ENCODE measurements at places on chromosomes 4 and X.

GRCh38 chrX:154352466-154352865 is 22.0 kb downstream of the FLNA start:
- no peak for DNase-seq

DNA sequence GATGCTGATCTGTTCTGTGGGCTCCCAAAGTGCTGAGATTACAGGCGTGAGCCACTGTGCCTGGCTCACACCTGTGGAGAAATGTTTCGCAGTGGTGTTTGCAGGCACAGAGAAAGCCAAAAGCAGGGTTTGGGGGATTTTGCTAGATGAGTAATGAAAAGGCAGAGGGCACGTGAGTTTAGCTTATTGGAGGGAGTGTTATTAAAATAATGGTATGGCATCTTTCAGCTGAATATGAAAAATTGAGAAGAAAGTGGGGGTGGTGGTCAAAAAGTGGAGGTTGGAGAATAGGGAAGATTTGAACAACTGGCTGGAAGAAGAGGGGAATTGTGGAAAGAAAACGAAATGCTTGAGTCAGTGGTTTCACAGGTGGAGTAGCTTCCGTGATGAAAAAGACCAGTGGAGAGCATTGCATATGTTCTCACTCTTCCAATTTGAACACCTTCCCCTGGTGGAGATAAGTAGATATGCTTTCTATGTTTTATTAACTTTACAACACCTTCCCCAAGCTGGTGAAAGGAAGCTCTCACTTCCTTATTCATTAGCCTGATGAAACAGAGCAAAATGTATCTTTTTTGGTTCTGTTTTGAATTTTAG is 1.1 kb upstream of the CHST7 start:
- peak; percentile 61 for DNase-seq

DNA sequence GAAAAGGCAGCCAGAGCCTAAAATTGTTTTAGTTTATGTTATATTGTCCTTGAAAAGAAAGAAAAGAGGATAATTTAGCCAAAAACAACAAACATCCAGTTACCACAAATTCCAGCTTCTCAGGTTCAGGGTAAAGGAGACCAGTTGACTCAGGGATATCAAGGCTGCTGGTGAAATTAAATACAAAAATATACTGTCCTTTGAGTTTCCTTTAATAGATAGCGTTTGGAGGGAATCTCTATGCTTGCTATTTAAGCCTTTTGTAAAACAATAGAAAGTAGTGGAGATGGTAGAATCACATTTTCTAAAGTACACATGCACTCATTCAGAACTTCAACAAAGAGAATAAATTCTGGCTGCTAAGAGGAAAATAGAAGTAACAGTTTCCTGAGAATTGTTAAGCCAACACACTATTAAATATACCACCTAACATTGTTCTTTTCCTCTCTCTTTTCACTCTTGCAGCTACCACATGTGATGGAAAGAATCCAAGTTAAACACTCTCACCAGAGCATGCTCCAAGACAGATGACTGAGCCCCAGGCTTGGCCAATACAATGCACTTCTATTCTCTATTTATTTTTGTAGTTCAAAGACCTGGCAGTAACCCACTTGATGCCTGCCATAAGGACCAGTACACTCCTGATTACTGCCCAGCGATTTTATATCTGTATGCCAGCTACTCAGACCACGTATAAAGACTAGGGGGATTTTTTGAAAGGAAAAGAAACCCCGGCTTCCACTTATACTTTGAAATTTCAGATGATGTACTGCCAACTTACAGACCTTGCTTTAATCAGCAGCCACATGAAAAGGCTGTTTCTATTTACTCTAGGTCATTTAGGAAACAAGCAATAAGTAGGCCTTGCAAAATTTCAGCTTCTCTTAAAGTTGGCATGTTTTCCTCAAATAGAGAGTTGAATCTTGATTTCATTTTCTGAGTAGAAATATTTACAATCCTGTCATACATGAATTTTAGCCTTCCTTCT is 756.9 kb downstream of the FAT4 start:
- DNase-seq = no peak

DNA sequence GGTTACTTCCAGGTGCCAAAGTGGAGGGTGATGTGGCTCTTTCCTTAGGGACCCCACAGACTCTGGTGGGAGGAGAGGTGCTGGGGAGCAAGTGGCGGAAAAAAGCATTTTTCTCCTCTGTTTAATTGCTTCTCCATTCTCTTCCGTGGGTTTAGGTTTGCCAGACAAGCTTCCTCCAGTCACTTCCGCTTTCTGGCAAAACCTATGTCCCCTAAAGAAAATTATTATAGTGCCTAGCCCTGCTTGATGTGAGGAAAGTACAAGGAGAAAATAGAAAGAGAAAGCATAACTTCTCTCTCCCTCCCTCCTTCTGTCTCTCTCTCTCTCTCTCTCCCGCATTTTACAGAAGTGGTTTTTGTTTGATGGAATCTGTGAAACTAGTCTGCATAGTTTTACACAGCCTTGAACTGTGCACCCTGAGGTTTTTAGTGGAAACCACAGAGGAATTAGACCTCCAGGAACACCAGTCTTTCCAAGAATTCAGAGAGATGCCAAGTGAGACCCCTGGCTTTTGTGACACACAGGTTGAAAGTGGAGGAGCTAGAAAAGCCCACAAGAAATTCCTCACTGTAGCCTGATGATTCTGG is 231.1 kb upstream of the ANXA3 start:
- no peak for DNase-seq

GRCh38 chrX:39309018-39309635 is 507.9 kb downstream of the MID1IP1 start:
- no peak for DNase-seq

- DNase-seq = no peak
Measured at GRCh38 chr4:112979881-112980421, 69.5 kb upstream of the ANK2 start.

DNA sequence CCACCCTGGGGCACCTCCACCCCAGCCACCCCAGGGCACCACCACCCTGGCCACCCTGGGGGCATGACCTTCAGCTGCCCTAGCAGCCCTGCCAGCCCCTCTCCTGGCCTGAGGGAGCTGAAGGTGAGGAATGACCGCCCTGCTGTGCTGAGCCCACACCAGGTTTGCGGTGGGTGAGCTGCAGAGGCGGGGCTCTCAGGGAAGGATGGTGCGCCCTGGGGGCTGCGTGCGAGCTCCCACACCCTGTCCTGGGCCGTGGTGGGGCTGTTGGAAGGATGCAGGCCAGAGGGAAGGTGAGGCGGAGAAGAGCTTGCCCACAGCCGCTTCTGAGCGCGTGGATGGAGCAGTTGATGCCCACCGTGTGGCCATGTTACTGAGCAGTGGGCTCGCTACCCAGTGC is 17.7 kb downstream of the UVSSA start:
- no peak for DNase-seq

DNA sequence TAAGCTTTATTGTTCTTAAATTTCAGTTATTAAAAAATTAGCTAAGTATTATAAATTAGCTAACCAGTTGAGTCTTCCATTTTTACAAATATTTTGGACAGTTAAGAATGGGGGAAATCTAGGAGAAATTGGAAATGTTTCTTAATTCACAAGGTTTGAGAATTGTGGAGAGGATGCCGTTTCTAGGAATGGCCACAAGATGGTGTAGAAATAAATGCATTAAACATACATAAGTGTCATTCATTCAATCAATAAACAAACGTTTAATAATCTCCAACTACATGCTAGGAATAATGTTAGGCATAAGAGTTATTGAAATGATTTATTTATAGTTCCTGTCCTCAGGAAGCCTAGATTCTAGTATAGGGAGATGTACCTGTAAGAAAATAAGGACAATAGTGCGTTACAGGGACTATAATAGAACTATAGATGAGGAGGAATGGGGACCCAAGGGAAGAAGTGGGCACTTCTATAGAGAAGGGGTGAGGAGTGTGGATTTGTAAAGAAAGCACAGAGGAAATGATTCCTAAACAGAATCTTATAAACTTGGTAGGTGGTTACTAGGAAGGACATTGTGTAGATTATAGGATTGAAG is 195.7 kb upstream of the ANK2 start:
- no peak for DNase-seq

GRCh38 chr4:104615496-104615895 is 120.8 kb upstream of the CXXC4 start:
- DNase-seq = no peak

DNA sequence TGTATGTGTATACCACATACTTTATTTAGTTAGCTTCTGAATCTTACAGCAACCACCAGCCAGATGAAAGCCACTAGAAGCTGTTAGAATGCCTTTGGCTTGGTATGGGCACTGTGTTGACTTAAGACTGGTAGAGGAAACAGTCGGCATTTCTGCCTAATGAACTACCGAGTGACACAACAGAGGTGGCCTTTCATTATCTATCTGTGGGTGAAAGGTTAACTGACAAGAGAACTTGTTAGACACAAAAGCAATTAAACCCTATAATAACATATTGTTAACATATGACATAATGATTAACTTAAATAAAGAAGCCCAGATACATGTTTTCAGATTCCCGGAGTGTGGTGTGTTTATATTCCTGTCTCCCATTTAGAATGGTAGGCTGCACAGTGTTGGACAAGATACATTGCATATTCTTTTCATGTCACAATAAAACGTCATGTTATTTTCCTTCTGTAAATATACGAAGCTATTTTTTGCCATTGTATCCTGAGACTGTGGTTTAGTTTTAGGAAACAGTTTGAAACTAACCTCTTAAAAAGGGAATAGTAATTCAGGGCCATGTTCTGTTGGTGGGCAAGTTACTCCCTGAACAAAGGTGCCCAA is 181.5 kb downstream of the SLIT2 start:
- DNase-seq = no peak

GRCh38 chr4:116005037-116005805 is 891.8 kb upstream of the NDST4 start:
- DNase-seq = no peak

DNA sequence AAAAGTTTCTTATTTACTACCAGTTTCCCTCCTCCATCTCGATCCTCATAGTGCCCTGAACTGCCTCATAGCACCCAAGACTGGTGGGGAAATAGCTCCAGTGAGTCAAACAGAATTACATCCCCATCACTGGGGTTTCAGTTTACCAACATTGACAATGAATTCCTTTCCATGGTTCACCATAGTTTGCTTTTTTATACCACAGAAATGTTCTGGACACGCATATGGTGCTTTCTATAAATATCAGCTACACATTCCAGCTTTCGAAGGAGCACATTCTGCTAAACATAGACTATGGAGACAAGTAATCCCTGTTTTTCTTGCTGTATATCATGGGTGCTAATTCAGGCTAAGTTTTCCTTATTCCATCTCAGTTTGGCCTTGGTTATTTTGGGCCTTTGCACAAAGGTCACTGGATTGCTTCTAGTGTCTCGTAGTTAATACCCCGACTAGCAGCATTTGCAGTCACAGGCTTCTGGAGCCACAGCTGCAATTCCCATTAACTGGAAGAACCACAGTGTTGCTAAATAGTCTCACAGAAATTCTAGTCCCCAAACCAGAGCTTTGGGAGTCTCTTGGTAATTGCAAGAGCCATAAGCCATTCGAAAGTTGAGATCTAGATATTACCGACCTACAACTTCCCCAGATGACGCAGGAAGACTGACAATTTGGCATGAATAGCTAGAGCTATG is 53.4 kb upstream of the TRPC3 start:
- no peak for DNase-seq

DNA sequence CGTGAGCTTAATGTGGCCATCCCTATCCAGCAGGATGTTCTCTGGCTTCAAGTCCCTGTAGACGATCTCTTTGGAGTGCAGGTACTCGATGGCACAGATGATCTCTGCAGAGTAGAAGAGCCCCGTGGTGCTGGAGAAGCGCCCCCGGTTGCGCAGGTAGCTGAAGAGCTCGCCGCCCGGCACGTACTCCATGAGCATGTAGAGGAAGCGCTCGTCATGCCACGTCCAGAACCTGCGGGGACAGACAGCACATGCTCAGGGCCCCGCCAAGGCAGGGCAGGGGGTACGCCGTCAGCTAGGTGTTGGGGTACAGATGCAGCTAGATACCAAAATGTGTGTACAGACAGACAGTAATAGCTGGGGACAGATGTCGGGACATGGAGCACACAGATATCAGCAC is 58.3 kb downstream of the PRKX start:
- no peak for DNase-seq

GRCh38 chr4:85964298-85964697 is 395.6 kb downstream of the MAPK10 start:
- DNase-seq = no peak

DNA sequence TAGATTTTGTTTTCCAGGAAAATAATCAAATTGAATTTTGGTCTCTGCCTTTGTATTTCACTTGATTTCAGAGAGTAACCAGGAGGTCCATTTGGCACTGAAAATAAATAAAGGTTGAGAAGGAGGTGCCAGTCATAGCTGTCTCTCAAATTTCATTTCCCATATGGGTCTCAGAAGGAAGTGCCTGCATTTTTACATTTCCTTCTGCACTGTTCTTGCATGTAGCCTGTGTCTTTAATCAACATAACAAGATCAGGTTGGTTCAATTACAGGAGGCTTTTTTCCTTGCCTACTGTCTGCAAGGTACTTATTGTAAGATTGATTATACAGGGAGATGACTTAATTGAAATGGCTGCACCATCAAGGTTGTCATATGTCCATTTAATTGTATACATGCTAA is 15.7 kb downstream of the LRRC66 start:
- DNase-seq = no peak

DNA sequence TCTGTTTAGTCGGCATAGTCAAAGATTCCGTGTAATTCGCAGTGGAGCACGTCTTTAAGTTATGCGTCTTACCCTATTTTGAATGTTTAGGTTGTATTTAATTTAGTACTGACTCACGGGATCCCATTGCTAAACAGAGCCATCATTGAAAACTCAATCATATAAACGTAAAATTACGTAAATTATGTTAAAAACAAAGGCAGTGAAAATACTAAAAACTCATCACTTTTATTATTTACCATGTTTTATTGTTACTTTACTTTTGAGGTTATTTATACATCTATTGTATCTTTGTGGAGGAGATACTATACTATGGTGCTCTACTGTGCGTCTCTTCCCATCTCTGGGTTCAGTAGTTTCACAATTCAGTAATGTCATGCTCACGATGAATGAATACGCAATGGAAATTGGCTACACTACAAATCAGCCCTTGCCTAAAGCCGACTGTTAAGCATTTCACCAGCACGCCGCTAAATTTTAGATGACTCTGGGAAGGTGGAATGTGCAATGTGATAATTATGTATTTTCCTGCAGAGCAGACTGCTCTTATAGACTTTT is 944 bp downstream of the FUNDC2 start:
- peak; percentile 23 for DNase-seq

GRCh38 chr4:140305053-140305452 is 68.4 kb upstream of the SCOC start:
- no peak for DNase-seq

- no peak for DNase-seq
Measured at GRCh38 chrX:153627675-153628111, 19.3 kb upstream of the DUSP9 start.

- no peak for DNase-seq
Measured at GRCh38 chr4:96227515-96227914, 387.6 kb downstream of the PDHA2 start.

DNA sequence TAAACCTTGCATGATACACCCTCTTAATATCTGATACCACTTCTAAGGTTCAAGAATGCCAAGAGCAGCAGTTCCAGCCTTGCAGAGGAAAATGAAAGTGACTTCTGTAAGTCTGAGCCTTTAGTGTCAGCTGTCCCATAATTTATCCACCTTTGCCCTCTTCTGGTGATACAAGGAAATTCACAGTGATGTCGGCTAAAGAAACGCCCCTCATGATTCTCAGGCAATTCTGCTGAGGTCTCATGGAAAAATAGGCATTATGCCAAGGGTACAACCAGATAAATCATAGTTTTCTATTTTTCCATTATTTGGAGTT is 172.2 kb upstream of the CXCL13 start:
- DNase-seq = peak; percentile 52
